T follicular helper cell (primary cell): ENCODE measurements at places on chromosomes 5 and 9.

DNA sequence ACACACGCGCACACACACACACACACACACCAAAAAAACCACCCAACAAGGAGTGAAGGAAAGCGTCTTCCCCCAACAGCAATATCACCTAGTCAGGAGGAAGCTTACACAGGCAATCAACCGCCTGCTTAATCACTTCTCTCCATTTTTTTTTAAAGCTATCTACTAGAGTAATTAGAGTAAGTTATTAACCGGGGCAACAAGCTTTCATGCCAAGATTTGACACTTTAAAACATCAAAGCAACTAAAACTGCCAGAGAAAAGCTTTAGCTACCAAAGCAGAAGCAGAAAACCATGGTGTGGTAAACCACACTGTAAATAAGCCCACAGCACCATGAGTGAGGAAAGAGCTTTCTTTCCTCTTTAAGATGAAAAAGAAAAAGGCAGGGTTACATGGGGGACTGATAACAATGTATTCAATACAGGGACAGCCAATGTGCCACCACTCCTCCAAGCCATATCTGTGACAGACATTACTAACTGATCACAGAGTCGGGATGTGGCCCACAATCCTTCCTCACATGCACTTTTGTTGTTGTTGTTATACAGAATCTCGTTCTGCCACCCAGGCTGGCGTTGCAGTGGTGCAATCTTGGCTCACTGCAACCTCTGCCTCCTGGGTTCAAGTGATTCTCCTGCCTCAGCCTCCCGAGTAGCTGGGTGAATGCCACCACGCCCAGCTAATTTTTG is 282.1 kb downstream of the CRB2 start:
- no peak for DNase-seq

- DNase-seq: no peak
Measured at GRCh38 chr9:135087489-135087792, at the start of gene OLFM1. Gene OLFM1, plus strand, starts transcription at chr9:135087668. Its CDS starts 322 bp downstream, at chr9:135087990.

DNA sequence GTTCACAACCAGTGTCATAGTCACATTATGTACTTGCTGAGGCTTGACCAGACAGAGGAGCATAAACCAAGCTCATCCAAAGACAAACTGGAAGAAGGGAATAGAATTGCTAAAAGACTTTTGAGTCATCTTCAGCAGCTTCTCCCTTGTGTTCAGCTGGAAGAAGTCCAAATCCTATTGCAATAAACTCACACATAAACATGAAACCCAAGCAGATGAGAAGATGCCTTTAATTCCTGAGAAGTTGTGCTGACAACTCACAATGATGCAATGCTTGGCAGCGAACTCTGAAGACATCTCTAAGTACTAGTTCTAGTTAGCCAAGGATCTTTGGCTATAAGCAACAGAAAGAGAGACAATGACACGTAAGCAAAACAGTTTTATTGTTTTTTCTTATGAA is 642.1 kb downstream of the KCTD16 start:
- DNase-seq: no peak

DNA sequence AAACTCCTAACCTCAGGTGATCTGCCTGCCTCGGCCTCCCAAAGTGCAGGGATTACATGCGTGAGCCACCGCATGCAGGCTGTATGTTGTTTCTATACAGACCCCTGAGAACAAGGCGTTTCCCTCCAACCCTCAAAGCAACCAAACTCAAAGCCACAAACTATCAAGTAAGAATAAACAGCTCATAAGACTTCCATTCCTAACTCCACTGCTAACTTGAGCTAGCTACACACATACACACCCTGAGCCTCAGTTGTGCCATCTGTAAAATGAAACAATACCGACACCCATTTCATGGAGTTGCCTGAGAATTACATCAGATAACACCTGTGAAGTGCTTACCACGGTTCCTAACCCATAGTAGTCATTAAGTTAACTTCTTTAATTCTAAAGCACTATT is 70.8 kb downstream of the SERINC5 start:
- DNase-seq: no peak

GRCh38 chr5:168596927-168597326 is 17.8 kb upstream of the PANK3 start:
- no peak for DNase-seq

DNA sequence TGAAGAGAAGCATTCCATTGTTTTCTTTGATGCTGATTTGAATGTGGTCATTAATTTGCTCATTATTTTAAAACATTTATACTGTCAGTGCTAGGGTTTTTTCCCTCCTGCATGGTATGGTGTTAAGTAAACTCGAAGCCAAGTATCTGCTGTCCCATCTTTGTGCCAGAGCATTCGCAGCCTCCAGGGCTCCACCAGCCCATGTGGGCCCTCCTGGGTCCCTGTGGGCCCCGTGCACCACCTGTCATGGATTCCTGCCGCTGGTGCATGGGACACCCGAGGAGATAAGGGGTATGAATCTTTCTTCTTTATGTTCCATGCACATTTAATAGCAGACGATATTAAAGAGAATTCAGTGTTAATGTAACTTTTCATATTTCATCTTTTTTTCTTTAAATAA is 95.1 kb downstream of the TRIO start:
- no peak for DNase-seq

DNA sequence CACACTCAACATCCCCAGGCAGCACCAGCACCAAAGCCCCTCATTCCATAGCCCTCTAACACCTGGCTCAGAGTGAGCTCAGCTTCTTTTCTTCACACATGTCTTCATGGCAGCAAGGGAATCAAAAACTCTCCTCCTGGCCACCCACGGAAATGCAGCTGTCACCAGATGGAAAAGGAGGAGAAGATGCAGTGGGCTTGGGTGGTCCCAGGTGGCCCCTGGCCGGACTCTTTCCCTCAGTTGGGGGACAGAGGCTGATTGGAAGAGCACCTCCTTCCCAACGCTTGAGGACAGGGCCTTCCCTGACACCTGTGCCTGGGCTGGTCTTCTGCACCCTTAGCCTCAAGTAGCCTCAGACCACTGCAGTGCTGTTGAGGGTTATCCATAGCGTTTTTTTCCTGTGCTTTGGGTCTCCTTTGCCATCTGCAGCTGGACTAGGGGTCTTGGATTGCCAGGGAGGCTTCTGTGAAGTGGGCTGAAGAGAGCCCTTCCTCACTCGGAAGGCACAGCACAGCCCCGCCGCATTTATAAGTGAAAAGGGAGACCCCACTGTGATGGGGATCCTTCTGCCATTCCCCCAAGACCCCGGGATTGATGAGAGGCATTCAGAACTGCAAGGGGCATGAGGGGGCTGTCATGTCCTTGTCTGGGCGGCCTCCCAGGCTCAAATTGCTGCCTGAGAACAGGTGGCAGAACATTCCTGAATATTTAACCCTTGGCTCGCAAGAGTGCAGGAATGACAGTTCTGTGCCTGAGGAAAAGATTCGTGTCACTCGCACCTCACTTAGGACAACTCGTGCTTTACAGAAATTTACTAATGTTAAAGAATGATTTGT is 200.0 kb downstream of the AUH start:
- DNase-seq: no peak

- no peak for DNase-seq
Measured at GRCh38 chr9:88287972-88288371, 100.3 kb upstream of the SPIN1 start.

GRCh38 chr9:106403081-106403480 is 459.9 kb upstream of the ZNF462 start:
- DNase-seq: no peak

GRCh38 chr9:100108559-100108958 is 9.5 kb downstream of the INVS start:
- DNase-seq: no peak

DNA sequence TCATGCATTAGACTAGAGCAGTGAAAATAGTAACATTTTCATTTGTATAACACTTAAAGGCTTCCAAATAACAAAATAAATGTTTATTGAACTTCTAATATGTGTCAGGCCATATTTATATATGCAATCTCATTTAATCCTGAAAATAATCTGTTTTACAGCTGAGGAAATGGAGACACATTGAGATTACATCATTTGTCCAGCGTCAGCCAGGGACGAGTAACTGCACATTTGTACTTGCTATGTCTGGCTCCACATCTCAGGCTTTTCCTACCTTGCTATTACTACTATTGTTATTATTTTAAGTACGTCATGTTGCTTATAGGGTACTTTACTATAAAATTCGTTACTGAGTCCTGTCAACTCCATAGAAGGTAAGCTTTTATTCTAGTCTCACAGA is 3.8 kb upstream of the C9 start:
- no peak for DNase-seq

GRCh38 chr5:43301653-43302091 is 11.5 kb downstream of the HMGCS1 start:
- no peak for DNase-seq

GRCh38 chr5:111680737-111681413 is 76.1 kb downstream of the NREP start:
- no peak for DNase-seq

GRCh38 chr5:145855763-145856267 is 17.0 kb downstream of the GRXCR2 start:
- no peak for DNase-seq

GRCh38 chr5:38426986-38427950 is 129.2 kb downstream of the LIFR start:
- DNase-seq: no peak
